Activated CD8-positive, alpha-beta memory T cell treated with anti-CD3 and anti-CD28 coated beads for 24 hours (primary cell): ENCODE measurements at places on chromosomes 4 and X.

GRCh38 chr4:132417220-132417619 lies 731.9 kb upstream of the PCDH10 start:
- no peak for DNase-seq

DNA sequence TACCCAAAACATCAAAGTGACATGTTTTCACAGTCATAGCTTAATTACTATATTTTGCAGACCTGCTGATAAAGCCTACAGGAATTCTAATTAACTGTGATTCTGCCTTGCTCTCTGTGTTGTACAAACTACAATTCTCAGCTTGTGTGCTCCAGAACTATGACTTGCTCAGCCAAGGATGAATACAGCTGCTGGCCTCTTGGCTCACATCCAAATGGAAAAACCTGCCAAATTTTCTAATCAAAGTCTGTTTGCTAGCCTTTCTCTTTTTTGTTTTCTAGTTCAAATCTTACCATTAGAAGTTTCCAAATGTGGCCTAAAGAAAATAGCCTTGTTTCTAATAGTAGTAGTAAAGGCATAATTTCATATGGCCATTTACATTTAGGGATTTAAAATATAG lies 1176.8 kb downstream of the FAM133A start:
- DNase-seq = no peak

- no peak for DNase-seq
Measured at GRCh38 chr4:8336412-8337075, 67.0 kb downstream of the HTRA3 start.

GRCh38 chr4:146175541-146176453 lies at the start of gene LSM6:
Gene LSM6 (plus strand): TSS chr4:146175718. CDS start chr4:146182922, 7,204 bp downstream.
- peak; percentile 93 for DNase-seq

- DNase-seq = no peak
Measured at GRCh38 chr4:118799231-118799942, 36.5 kb downstream of the SEC24D start.

- no peak for DNase-seq
Measured at GRCh38 chr4:105206214-105206613, 59.5 kb downstream of the TET2 start.

DNA sequence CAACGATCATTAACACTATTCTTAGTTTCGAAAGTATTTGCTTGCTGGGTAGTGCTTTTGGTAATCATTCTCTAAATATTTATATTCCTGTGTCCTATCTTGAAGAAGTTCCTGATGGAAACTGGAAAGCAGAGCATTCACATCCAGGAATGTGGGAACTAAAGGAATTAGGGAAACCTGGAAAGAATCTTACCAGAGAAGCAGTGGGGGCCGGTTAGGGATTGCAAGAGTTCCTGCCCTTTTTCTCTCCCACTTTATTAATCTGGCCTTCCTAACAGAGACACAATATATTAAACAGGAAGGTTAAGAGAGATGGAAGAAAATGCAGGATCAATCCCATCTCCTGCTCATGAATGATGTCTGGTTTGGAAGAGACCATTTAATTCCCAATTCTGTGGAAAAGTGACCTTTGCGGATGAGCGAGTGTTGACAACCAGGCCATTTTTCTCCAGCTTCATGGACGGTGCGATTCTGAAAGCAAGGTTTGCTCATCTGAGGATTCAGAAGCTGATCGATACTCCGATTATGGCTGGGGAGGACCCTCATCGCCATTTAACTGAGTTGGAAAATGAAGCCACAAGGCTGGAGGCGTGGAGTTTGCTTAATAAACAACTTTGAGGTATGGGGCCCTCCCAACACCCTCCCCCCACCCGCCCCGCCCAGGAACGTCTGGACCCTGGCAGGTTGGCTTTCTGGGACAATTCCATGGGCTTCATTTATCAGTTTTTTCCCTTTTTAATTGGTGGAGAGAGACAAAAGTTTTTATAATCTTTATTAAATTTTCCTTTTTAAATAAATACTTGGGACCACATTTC lies 52.3 kb downstream of the C4orf51 start:
- no peak for DNase-seq

GRCh38 chr4:132065940-132066495 lies 1083.1 kb upstream of the PCDH10 start:
- DNase-seq = no peak
